Activated T-cell treated with anti-CD3 and anti-CD28 coated beads, Interleukin-2, amount 50 U/mL, for 72 hours (primary cell): ENCODE measurements at places on chromosomes 1 and 21. TPM values are rescaled to one million over a fixed set of nuclear protein-coding genes. Genes with fewer than 3 reads are reported as not detected.

CELF3 gene
- total RNA-seq, result not detected

SPATA21 gene
- not detected for total RNA-seq

PROK1 gene
- not detected for total RNA-seq

BRDT gene
- not detected for total RNA-seq

GRCh38 chr1:185984113-185984836, 250.1 kb downstream of the HMCN1 start:
- no peak overlapping the region for H3K4me3 ChIP-seq
- H3K27me3 ChIP-seq, result peaks cover 9% of the 10 kb centered on the region
- no peak for DNase-seq
- no peaks in the 10 kb centered on the region for H3K36me3 ChIP-seq
- peaks cover 7% of the 10 kb centered on the region for H3K4me1 ChIP-seq

DNA sequence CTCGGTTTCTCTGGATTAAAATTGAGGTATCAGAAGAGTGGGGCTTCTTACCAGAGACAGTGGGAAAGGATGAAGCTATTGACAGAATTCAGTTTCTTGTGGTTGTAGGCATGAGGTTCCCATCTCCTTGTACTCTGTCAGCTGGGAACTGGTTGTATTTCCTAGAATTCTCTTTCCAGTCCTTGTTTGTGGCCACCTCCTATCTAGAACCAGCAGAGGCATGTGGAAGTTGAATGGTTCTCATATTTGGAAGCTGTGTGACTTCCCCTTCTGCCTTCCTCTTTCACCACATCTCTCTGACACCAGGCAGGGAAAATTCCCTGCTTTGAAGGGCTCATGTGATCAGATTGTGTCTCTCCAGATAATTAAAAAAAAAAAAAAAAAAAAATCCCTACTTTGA, 457.7 kb upstream of the ADAMTS5 start:
- no peak for DNase-seq
- H3K36me3 ChIP-seq, result no peaks in the 10 kb centered on the region
- no peaks in the 10 kb centered on the region for H3K27me3 ChIP-seq
- H3K4me1 ChIP-seq, result no peaks in the 10 kb centered on the region

DNA sequence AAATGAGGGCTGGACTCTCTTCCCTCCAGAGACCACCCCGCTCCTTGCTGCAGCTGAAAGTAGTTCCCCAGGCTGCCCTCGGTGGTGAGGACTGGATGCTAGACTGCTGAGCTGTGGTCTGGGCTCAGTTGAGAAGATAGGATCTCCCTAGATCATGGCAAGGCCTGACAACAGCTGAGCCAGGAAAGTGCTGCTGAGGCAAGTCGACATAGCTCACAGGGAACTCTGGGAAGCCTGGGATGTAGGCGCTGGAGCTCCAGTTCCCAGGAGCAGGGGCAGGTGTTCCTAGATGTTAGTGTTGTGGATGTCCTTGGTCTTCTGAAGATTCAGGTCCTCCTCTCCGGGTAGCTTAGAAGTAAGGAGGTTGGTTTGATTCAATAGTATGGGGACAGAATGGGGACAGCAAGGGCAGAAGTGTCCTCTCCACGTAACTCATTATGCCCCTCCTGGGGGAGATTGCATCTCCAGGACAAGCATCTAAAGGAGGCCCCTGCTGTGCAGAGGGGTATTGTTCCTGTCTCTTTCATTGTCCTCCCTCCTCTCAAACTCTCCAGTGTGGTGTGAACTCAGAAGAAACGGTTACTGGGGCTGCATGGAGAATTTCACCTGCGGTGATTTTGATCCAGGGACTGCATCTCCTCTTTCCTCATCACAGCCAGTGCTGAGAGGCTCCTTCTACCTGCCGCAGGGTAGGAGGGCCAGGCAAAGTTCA, 3.7 kb downstream of the CYB561D1 start:
- H3K4me3 ChIP-seq, result peak overlapping the region; percentile 8
- no peaks in the 10 kb centered on the region for H3K36me3 ChIP-seq
- no peak for DNase-seq
- peaks cover 79% of the 10 kb centered on the region for H3K4me1 ChIP-seq

DNA sequence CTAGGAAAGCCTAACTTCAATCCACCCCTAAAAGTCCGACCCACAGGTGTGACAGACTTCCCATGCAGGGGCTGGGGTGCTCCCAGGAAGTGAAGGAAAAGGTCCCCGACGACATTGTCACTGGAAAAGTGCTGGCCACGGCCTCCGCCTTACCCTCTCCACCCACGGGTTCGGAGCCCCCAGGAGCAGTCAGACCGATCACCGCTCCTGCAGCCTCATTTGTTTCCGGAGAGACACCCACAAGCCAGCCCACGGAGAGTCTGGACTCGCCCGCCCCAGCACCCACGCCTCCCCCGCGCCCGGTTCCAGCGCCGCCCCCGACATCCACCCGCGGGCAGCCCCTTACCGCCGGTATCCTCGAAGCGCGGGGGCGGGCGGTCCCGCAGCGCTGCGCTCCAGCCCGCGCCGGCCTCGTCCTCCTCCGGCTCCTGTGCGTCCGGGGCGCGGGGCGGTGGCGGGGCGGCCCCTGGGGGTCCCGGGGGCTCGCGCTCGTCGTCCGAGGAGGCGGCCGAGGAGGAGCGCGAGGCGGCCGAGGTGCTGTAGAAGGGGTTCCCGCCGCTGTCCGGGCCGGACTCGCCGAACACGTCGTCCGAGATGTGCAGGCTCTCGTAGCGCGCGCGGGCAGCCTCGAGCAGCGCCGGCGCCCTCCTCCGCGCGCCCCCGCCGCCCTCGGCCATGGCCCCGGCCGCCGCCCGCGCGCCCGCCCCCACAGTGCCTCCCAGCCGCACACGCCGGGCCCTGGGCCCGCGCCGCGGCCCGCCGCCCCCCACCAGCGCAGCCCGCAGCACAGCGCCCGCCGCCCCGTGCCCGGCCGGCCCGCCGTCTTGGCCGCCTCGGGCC, 660 bp downstream of the PGBD5 start:
- peak overlapping the region; percentile 51 for H3K4me3 ChIP-seq
- H3K27me3 ChIP-seq, result peaks cover 58% of the 10 kb centered on the region
- peaks cover 17% of the 10 kb centered on the region for H3K4me1 ChIP-seq
- no peak for DNase-seq

DNA sequence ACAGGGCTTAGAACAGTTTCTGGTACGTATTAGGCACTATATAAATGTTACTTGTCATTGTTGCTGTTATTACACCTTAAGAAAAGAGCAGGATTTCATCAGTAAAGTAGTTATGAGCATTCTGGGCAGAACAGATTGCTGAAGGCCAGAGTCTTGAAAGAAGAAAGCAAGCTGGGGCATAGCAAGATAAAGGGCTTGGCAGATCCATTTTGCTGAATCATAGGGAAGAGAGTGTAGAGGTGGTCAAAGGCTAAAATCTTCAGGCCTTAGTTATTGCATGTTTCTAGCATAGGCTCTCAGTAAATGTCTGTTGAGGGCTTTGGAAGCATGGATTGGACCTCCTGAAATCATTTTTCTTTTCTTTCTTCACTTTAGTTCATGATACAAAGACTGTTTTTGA, 67.5 kb downstream of the PLA2G4A start:
- no peak for DNase-seq
- H3K27ac ChIP-seq, result no peak overlapping the region
- no peak overlapping the region for H3K4me3 ChIP-seq
- peaks cover 5% of the 10 kb centered on the region for H3K27me3 ChIP-seq
- H3K36me3 ChIP-seq, result peaks cover 2% of the 10 kb centered on the region

GRCh38 chr1:198669023-198669698, 30.3 kb downstream of the PTPRC start:
- H3K36me3 ChIP-seq, result peaks cover 23% of the 10 kb centered on the region
- H3K4me3 ChIP-seq, result peak overlapping the region; percentile 78
- peak overlapping the region; percentile 97 for H3K27ac ChIP-seq
- peaks cover 97% of the 10 kb centered on the region for H3K4me1 ChIP-seq
- no peaks in the 10 kb centered on the region for H3K27me3 ChIP-seq

GRCh38 chr21:37665230-37666024, 250.8 kb downstream of the KCNJ6 start:
- no peaks in the 10 kb centered on the region for H3K36me3 ChIP-seq
- no peak overlapping the region for H3K4me3 ChIP-seq
- H3K27ac ChIP-seq, result no peak overlapping the region
- DNase-seq, result no peak

DNA sequence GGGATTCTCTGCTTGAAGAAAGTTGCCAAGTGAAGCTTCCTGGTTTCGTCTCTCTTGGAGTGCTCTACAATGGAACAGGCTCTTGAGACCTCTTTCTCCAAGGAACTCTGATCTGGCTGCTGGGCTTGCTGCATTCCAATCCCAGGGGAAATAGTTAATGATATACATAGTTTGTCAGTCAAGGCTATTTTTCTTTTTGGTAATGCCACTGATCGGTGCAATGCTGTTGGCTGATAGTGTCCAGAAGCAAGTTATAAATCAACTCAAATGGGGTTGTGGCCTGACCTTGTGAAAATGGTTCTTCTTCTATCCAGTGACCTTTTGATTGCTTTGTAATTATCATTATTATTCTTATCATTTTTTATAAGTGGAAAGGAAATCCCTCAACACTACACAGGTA, 48.4 kb upstream of the TNFSF18 start:
- no peak overlapping the region for H3K27ac ChIP-seq
- peaks cover 2% of the 10 kb centered on the region for H3K36me3 ChIP-seq
- H3K4me1 ChIP-seq, result no peaks in the 10 kb centered on the region
- no peak for DNase-seq

DNA sequence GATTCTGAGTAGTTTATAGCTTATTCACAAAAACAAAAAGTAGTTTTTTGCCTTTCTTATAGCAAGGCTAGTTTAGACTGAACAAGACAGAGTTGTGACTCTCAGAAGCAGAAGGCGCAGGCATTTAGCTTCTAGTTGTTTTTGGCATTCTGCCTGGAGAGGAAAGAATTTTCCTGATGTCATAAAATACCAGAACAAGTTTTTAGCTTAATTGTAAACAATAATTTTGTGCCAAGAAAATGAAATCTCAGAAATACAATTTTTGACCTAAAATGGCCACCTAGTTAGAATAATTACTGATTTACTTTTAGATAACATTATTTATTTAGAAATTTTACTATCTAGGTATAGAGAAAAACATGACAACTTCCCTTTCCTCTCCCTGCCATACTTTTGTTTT, 1.0 kb downstream of the DNAJB4 start:
- DNase-seq, result no peak
- H3K27me3 ChIP-seq, result no peaks in the 10 kb centered on the region
- peak overlapping the region; percentile 86 for H3K4me3 ChIP-seq
- no peaks in the 10 kb centered on the region for H3K36me3 ChIP-seq
- peak overlapping the region; percentile 100 for H3K27ac ChIP-seq

DNA sequence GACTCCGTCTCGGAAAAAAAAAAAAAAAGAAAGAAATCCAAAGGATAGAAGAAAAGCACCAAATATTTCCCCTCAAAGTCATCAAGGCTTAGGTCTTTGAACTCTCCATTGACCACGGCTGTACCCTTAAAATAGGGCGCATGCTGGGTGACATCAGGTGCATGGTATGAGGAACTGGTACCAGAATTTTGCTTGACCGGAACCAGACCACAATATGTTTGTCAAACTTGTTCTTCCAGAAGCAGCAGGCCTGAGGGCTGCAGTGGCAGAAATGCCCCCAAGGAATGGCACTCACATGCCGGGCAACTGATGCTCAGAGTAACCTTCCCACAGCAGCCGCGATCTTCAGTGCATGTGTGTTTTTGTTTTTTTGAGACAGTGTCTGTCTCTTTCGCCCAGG, 21.0 kb downstream of the RCC1 start:
- H3K27me3 ChIP-seq, result no peaks in the 10 kb centered on the region
- DNase-seq, result no peak
- no peak overlapping the region for H3K27ac ChIP-seq
- no peak overlapping the region for H3K4me3 ChIP-seq
- H3K36me3 ChIP-seq, result peaks cover 6% of the 10 kb centered on the region

DNA sequence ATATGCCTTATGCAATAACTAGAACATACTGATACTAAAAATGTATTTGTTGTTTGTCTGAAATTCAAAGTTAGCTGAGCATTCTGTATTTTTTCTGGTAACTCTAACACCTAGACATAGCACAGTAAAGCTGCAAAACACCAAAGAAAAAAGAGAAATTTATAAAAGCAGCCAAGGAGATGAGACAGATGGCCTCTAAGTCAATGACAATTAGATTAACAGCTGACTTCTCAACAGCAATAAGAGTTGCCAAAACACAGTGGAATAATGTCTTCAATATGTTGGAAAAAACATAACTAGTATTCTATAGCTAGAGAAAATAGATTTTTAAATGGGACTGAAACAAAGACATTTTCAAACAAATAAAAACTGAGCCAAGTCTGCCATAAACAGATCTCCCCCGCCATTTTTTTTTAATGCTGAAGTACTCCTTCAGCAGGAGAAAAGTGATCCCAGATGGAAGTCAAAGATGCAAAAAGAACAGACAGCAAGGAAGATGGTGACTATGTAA, 81.3 kb downstream of the SYF2 start:
- DNase-seq, result no peak
- peaks cover 5% of the 10 kb centered on the region for H3K4me1 ChIP-seq
- H3K27me3 ChIP-seq, result peaks cover 41% of the 10 kb centered on the region
- peaks cover 1% of the 10 kb centered on the region for H3K36me3 ChIP-seq
- H3K4me3 ChIP-seq, result no peak overlapping the region
- H3K27ac ChIP-seq, result no peak overlapping the region

GRCh38 chr1:116254776-116255175, 118.3 kb upstream of the ATP1A1 start:
- H3K4me1 ChIP-seq, result peaks cover 54% of the 10 kb centered on the region
- H3K4me3 ChIP-seq, result no peak overlapping the region

- H3K27me3 ChIP-seq, result no peaks in the 10 kb centered on the region
- no peak for DNase-seq
- H3K36me3 ChIP-seq, result no peaks in the 10 kb centered on the region
- H3K4me3 ChIP-seq, result no peak overlapping the region
- H3K4me1 ChIP-seq, result no peaks in the 10 kb centered on the region
These were observed 104.6 kb upstream of the TENT5C start for GRCh38 chr1:117501281-117501680.
